Left renal pelvis (tissue), 4 donors: ENCODE measurements at places on chromosomes 16 and 17.

GRCh38 chr17:67051155-67051538, 6.8 kb downstream of the CACNG1 start:
- DNase-seq, result no peak

DNA sequence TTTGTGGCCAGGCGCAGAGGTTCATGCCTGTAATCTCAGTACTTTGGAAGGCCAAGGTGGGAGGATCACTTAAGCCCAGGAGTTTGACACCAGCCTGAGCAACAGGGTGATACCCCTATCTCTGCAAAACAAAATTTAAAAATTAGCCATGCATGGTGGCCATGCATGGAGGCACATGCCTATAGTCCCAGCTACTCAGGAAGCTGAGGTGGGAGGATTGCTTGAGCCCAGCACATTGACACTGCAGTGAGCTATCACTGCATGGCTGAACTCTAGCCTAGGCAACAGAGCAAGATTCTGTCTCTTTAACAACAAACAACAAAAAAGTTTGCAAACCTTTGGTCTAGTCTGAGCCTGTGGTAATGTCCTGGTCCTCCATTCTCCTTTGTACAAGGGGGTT, 69.2 kb upstream of the CNEP1R1 start:
- no peak for DNase-seq

GRCh38 chr17:32882734-32883133, 5.8 kb upstream of the MYO1D start:
- DNase-seq, result no peak

GRCh38 chr17:30000755-30001257, 59.4 kb downstream of the EFCAB5 start:
- DNase-seq, result no peak

- no peak for DNase-seq
Observed at GRCh38 chr16:67541391-67542263, 13.0 kb downstream of the RIPOR1 start.

- no peak for DNase-seq
Observed at GRCh38 chr16:2236337-2237101, at the start of gene DNASE1L2. Gene DNASE1L2, plus strand, starts transcription at chr16:2236444. Its CDS starts 373 bp downstream, at chr16:2236817.

GRCh38 chr17:68432086-68432864, 25.0 kb downstream of the WIPI1 start:
- no peak for DNase-seq

DNA sequence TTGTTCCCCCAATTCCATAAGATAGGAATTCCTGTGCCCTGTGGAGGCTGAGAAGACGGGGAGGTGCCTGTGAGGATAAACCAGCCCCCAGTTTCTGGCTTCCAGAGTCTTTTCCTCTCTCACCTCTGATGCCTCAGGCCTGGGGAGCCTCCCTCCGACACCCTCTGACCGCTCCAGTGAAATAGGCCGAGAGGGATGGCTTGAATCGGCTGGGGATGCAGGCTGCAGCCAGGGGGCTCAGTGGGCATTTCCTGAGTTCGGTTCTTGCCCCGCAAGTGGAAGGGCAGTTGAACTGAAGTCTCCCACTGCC, 339.4 kb downstream of the SEC14L1 start:
- no peak for DNase-seq

DNA sequence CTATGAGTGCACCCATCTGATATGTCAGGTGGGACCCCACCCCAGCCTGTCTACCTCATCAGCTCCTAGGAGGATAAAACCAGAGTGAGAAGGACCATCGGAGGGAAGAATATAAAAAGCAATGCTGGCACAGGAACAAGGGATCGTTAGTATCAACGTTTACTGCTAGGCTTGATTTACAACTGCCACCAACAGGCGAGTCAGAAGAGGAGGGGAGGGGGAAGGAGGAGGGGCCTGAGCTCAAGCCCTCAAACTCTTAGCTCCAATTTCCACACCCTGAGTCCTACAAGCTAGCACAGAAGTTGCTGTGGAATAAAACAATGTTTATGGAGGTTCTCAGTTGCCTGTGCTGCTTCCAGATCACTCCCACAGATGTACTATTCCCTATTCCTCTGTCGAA, 234.5 kb downstream of the C16orf78 start:
- no peak for DNase-seq

GRCh38 chr17:58275417-58275816, 5.3 kb downstream of the MPO start:
- no peak for DNase-seq

DNA sequence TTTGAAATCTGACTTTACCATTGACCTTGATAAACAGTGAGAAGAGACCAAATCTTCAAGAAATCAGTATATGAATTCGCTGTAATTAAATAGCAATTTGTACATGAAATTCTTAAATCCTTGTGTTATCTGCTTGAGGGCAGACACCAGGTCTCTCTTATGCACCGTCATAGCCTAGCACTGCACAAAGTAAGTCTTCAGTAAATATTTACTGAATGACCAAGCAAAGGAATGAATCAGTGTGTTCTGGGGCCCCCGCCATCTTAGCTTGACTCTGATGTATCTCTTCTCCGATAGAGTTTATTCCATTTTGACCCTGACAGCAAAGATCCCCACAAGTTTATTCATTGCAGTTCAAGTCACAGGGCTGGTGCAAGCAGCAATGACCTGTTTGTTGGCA, 328.0 kb downstream of the TMEM114 start:
- DNase-seq, result no peak

DNA sequence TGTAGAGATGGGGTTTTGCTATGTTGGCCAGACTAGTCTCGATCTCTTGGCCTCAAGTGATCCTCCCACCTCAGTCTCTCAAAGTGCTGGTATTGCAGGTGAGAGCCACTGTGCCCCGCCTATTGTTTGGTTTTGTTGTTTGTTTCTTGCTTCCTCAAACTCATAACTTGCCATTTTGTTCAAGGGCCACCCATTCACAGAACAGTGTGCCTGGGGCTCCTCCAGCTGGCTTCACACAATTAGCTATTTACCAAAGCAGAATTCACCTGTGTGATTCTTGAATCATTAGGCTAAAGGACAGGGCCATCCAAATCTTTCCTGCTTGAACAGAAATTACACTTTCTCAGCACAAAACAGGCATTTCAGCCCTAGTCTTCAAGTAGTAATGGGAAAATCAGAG, 7.2 kb downstream of the ABHD15 start:
- DNase-seq, result no peak

- DNase-seq, result no peak
Observed at GRCh38 chr17:6589266-6589946, 33.1 kb upstream of the PITPNM3 start.

GRCh38 chr17:40203131-40203530, 16.0 kb upstream of the WIPF2 start:
- no peak for DNase-seq

DNA sequence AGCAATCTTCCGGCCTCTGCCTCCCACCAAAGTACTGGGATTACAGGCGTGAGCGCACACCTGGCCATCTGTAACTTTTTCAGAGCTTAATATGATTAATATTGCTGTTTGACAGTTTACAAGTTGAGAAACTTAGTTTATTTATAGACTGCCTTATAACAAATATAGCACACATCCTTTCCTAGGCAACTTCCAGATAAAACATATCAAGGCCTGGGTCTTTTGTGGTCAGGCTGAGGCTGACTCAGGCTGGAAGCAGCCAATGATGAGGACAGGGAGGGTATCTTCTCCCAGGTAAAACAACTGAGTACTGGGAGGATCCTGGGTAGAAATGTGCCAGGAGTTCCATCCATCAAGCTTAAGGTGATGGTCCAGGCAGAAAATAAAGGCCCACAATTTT, 16.2 kb downstream of the LUC7L start:
- no peak for DNase-seq

DNA sequence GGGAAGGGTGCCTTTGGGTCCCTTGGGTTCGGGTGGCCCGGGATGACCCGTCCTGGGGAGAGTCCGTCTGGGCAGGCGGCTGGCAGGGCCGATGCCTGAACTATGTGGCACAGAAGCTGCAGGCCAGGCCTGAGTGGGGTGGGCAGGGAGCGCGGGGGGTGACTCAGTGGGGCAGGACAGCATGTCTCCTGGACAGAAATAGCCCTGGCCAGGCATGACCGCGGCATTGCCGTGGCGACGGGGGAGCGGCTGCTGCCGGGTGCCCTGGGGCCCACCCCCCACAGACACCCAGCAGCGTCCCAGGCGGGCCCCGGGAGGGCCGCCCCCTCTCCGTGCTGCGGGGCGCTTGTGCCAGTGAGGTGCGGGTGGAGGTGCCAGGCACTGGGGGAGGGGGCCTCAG, 1.8 kb upstream of the C1QTNF8 start:
- no peak for DNase-seq

DNA sequence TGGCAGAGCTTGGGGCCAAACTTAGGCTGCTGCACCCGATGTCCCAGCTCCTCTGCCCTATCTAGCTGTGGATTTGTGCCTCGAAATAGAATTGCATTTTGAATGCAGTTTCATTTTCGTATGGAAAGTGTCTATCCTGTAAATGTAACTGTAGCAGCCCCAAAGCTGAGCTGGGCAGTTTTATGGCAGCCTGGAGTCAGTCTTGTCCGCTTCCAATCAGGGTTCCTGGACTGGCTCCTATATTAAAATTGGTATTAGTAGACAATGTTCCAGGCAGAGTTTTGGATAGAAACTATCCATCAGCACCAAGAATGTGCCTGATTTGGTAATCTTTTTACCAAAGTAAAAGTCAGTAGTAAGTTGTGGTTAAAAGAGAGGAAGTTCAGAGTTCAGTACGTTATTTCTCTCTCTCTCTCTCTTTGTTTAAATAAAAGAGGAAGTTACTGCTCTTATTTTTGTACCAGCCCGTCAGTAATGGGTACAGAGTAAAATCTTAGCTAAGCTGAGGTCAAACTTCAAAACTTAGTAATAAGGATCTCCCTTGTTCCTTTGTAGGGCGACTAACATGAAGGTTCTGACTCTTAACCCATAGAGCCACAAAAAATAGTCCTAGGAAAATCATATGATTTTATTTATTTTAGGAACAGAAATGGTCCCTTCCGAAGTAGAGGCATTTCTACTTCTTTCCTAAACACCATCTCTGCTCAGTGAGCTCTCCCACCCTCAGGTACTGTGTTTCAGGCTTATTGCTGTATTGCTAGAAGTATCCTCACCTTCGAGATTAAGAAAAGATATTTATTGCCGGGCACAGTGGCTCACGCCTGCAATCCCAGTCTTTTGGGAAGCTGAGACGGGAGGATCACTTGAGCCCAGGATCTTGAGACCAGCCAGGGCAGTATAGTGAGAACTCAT, 28.0 kb downstream of the PRKCB start:
- DNase-seq, result no peak

DNA sequence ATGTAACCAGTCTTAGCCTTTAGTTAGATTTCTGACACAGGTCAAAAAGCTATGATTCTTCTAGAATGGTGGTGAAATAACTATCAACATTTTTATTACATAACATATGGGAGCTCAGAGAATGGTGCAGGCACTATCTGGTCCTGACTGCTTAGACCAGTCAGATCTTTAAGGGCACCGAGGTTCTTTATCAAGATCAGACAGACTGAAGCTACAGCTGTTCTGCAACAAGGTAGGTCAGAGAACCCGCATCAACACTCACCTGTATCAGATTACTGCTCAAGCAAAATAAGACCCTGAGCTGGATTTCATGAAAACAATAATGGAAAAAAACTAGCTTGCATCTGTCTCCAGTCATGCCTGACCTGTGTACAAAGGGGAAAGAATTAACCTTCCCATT, 160.4 kb downstream of the KCNJ2 start:
- no peak for DNase-seq

DNA sequence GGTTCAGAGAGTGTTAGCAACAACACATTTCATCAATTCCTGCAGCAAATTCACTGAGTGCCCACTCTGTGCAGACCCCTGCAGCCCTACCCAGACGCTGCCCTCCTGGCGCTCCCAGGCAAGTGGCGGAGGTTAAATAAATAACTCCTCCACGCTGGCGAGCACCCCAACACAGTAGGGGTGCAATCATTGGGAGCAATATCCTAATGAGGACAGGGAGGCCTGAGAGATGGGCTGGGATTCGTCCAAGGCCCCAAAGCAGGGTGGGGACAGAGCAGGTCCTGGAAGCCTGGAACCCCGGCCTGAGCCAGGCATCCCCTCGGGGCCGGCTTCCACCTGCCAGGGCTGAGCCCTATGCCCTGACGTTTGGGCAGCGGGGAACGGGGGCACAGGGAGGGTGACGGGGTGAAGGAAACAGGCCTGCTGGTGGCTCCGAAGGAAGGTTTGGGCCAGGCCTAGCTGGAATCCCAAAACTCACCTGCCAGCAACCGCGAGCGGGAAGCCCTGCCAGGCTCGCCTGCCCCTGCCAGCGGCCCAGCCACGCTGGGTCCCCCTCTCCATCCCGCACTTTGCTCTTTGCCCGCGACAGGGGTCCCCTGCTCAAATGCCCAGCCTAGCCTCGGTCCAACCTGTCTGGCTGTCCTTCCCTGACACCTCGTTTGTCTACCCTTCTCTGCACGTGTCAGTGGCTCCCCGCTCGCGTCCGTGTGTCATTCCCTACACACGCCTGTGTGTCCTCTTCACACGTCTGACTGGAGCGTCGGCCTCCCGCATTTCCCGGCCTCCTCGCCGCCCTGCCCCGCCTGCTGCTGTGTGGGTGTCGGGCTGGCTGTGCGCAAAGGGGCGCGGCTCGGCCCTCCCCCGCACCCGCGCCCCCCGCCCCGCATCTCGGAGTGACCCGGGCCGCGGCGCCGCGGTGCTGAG, 721 bp upstream of the BEAN1 start:
- no peak for DNase-seq

DNA sequence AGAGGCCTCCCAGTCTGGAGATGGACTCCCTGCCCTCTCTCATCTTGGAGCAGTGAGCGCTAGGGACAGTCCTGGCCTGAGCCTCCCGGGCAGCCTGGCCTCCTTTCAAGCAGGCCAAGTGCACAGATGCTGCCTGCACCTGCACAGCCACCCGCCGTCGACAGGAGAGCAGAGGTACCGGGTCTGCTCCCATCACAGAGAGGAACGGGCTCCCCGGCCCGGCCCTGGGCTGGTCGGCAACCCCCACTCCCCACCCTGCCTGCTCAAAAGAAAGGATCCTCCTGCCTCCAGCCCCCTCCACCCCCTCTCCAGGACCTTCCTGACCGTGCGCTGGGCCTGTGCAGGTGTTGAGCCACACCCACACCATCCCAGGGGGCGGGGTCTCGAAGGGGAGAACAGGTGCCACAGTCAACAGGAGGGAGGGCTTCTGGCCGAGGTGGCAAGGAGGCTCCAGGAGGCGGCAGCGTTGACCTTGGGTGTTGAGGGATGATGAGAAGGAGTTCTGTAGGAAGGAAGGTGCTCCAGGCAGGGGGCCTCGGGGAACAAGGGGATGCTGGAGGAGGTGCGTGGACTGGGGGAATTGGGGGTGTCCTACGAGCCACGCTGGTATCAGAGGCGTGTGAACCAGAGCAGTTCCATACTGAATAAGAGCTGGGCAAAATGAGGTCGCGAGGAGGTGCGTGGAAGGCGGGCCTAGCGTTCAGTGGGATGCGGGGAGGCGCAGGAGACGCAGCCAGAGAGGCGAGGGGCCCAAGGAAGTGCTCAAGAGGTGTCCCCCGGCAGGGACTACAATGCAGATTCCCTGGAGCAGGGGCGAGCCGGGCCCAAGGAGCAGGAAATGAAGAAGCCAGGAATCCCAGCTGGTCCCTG, 967 bp upstream of the CDH15 start:
- no peak for DNase-seq

DNA sequence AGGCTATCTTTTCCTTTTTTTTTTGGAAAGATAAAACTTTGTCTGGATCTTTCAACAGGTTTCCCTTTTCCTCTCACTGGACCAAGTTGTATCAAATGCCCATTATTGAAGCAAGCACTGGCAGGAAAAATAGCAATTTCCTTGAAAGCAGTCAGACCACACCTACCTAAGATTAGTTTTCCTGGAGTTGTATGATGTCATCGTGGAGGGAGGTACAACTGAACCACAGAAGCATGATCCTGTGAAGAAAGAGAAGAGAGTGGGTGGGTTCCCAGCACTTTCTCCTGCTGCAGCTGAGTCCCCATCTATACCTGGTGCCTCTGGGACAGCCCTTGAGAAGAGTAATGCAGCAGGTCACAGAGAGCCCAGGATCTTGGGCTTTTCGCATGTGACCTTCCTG, 63.6 kb upstream of the ERCC4 start:
- no peak for DNase-seq

- no peak for DNase-seq
Observed at GRCh38 chr17:77675411-77675810, 283.1 kb upstream of the TNRC6C start.
